AG09309 (cell line): ENCODE measurements at places on chromosomes 1 and 21.

GRCh38 chr1:240998441-240999015, 358.5 kb downstream of the RGS7 start:
- DNase-seq = no peak

DNA sequence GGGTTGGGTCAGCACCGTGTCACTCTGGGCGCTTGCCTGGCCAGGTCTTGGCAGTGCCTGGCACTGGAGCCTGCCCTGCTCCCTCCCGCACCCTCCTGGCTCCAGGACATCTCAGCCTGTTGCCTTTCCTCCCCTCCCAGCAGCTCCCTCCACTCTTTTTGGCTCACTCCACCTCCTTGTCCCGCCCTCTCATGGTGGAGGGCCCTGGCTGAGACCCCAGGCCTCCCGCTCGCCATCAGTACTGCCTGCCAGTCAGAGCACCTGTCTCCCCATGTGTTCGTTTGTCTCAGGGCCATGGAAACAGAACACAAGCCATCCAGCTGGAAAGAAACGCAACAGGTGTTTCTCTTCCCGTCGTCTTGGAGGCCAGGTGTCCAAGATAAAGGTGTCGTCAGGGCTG, 61.0 kb downstream of the B3GALT5 start:
- no peak for DNase-seq

DNA sequence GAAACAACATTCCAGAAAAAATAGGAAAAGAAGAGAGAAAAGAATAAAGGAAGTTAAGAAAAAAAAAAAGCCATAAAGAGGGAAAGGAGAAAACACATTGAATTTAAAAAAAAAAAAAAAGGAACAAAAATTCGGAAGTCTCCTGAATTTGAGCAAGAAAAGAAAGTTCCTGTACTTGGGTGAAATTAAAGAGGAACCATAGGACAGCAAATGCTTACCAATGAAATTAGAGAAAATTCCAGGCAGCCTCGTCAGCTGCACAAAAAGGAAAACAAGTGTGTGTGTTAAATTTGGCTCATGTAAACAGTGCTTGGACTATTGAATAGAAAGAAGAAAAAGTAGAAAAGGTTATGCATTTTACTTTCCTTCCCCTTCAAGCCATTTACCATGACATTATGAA, 4.9 kb downstream of the IL12RB2 start:
- no peak for DNase-seq

DNA sequence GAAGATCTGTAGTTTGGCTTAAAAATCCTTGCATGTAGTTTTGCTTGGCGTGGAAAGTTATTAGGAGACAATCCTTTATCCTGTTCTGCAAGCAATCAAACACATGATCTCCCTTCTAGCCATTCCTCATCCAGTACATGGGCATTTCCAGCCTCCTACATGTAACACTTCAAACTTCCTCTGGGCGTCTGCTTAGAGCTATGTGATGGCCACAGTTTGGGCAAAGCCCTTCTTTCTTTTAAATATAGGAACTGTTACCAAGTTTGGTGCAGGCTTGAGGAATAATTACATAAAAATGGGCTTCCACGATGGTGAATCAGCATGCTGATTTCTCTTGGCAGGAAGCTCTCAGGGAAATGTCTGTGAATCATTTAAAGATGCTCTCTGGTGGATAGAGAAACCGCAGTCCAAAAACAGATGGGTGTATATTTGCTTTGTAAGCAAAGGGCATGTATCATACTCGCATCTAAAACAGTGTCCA, 176.9 kb upstream of the FMN2 start:
- DNase-seq = peak; percentile 92

- DNase-seq = no peak
Measured at GRCh38 chr1:156461781-156462647, 38.6 kb downstream of the MEF2D start.

DNA sequence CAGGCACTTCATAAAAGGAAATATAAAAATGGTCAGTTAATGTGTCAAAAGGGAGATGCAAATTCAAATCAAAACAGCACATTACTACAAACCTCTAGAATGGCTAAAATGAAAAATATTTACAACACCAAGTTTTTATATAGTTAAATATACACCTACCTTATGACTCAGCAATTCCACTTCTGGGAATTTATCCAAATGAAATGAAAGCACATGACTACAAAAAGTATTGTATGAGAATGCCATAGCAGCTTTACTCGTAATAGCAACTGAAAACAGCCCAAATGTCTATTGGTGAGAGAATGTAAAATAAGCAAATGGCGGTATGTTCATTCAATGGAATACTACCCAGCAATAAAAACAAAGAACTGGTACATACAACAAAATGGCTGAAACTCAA, 175.8 kb upstream of the SPAG17 start:
- DNase-seq = peak; percentile 54

DNA sequence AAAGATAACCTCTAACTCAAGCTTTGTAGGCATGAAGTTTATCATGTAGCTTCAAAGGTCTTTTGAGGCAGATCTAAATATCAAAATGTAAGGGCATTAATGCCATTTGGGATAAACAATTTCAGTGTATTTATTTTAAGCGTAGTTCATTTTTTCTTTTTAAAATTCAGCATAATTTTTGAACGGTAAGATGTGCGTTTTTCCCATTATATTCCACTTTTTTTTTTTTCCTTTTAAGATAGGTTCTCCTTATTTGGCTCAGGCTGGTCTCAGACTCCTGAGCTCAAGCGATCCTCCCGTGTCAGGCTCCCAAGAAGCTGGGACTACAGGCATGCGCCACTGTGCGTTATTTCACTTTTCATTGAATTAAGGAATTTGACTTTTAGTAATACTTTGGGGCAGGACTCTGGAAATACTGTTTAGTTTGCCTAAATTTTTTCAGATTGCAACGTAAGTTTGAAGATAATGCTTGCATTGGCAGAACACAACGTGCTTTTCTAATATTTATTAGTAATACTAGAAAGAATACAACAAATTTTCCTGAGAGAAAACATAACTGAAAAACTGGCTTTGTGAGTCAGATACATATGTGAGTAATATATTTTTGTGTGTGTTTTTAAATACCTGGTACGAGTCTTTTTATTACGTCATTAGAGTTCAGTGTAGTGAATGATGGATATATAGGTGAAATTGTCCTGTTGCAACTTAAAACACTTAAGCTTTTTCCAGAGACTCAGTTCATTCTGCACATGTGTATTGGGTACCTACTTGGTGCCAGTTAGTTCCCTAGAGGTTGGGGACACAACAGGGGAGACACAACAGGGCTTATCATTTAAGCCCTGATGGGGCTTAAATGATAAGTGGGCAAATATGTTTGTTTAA, 2.2 kb downstream of the RALGPS2 start:
- no peak for DNase-seq

DNA sequence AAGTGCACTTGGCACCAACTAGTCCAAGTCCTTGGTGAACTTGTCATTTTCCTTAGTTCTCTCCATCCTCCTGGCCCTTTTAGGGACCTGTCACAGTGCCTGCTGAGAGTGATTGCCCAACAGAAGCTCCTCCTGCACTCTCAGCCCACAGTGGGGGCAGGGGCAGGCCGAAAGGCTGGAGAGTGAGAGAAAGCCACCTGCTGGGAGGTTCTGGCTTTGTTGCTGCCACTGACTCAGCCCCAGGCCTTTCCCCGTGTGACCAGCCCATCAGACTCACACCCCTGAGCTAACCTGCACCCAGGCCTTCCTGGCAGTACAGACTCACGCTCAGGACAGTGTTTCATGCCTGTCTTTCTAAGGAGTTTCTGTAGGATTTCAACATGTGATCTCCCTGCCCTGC, 17.1 kb upstream of the PROK1 start:
- DNase-seq = no peak

DNA sequence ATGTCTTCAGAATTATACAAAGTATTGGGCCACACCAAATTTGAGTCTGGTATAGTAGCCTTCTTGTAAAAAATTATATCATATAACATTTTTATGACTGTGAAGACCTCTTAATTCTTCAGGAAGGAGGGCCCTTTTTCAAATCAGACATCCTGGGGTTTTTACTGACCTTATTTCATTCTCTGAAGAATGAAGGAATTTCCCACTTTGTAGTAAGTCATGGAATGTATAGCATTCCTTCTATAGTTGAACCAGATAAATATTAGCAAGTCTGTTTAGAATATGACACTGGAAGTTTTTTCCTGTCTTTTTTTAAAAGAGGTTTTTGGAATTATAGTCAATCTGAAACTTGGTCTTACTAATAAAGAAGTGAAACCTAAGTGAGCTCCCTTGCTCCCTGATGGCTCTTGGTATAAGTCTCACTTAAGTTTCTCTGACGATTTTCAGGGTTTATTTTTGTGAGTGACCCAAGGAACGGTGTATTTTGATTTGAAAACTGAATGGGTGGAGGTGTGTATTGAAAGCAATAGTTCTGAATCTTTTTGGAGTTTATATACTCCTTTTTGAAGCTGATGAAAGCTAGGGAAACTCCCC, 23.7 kb downstream of the SNX27 start:
- DNase-seq = no peak

DNA sequence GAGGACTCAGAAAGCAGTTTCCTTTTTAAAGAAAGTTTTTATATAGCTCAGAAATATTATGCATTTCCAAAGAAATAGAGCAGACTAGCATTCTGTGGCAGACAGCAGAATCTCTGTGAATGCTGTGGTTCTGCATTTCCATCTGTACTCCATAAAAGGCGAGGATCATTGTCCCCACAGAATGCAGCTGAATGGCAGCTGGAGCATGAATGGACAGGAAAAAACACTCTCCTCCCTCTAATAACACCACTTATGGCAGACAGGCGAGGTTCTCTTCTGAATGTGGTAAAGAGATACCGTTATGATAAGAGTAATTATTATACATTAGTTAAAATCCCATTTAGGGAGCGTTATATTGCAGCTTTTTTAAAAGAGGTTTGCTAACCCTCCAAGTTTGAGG, 81.4 kb upstream of the WLS start:
- no peak for DNase-seq

DNA sequence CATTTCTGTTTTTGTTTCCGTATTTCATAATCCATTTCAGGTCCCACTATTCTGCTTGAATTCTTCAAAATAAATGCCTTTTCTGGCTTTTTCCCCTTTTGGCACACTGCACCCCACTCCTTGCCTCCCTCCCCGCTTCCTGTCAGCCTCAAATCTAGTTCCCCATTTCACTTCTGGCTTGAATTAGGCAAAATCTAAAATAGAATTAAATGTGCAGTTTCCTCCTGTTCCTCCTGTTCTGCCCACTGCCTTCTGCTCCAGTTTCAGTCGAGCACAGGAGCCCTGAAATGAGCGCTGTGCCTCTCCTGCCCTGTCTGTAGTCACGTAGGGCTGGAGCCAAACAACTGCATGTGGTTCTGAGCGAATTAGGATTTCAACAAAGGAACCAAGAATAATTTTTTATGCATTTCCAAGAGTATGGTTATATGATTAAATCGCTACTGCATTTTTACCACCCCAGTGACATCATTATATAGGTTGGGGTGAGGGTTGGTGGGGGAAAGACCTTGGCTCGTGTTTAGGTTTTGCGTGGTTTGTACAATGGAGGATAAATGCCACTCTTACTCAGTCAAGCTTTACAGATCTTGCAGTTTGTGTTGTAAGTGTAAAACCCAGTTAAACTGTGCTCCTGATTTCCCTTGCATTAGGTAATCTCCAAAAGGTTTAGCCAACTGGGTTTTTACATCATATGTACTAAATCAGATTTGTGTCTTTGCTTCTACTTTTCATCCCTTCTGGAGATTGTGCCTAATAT, 114.9 kb downstream of the VPS13D start:
- DNase-seq = no peak

DNA sequence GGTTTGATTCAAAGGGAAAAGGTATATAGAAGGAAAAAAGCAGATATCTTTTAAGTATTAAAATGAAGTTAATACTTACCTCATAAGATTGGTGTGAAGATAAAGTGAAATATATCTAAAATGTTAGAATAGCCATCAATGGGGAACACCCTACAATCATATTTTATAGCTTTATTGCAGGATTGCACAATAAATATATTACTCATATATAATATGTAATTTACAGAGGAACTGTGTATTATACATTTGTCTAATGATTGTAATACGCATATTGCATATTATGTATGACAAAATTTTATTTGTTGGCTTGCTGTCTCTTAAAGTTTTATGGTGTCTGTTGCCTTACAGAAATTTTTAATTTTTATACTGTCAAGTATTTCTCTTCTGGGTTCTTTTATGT, 47.8 kb downstream of the UCHL5 start:
- DNase-seq = no peak

DNA sequence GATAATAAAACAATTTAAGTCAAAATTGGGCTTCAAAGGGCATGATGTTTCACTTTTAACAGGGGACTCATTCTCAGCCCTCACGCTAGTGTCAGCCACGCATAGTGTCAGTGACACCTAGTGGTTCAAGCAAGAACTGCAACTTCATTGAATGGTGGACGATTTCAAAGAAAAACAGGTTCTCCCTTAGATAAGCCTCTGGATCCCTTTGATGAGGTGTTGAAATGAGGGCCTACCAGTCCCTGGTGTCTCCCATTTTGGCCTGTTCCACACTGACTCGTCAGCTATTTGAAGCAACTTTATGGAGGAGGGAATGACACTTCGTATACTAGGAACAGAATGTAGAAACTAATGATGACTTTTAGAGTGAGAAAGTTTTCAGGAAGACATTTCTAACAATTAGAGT, 56.2 kb downstream of the FCRL5 start:
- no peak for DNase-seq

- no peak for DNase-seq
Measured at GRCh38 chr1:241870336-241870735, 22.3 kb downstream of the EXO1 start.

DNA sequence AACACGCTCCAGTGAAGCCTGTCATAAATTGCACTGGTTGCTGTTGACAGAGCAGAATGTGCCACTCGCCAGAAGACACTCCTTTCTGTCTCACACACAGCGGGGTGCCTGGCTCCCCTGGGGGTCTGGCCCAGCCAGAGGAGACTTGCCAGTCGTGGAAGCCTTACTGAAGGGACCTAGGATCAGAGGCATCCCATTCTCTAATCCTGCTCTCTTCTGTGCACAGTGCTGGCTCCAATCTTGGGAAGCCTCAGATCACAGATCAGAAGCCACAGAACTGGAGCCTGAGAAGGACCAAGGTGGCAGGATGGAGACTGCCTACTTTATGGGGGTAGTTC, 1.4 kb downstream of the SLC9A1 start:
- no peak for DNase-seq

- peak; percentile 83 for DNase-seq
Measured at GRCh38 chr1:212595787-212596714, 12.5 kb upstream of the ATF3 start.

GRCh38 chr1:237411621-237412020, 369.6 kb downstream of the RYR2 start:
- DNase-seq = no peak

DNA sequence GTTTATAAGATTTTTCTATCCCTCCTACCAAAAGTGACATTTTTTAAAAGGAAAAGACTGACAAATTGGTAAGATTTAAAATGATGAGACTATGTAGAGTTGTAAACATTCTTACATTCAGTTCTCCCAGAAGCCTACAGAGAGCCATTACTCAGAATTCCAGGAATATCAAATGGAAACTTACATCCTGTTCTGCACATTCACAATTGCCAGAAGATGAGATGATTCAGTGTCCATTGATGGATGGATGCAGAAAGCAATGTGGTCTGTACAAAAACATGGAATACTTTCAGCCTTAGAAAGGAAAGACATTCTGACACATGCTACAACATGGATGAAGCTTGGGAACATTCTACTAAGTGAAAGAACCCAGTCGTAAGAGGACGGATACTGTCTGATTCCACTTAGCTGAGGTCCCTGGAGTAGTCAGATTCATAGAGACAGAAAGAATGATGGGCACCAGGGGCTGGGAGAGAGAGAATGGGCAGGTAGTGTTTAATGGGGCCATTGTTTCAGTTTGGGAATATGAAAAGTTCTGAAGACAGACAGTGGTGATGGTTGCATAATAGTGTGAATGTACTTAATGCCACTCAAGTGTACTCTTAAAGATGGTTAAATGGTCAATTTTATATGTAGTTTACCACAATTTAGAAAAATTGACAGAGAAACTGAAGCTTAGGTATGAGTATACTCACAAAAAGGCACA, 16.6 kb downstream of the MX1 start:
- DNase-seq = no peak
